ENCODE measurements at places on chromosomes 11 and 22.

GRCh38 chr22:31647523-31648320 lies 14.3 kb downstream of the PISD start:
- DNase-seq: no peak

GRCh38 chr22:18005201-18005926 lies 19.0 kb downstream of the MICAL3 start:
- no peak for DNase-seq

GRCh38 chr11:36777311-36777710 lies 179.3 kb upstream of the RAG2 start:
- DNase-seq: no peak

DNA sequence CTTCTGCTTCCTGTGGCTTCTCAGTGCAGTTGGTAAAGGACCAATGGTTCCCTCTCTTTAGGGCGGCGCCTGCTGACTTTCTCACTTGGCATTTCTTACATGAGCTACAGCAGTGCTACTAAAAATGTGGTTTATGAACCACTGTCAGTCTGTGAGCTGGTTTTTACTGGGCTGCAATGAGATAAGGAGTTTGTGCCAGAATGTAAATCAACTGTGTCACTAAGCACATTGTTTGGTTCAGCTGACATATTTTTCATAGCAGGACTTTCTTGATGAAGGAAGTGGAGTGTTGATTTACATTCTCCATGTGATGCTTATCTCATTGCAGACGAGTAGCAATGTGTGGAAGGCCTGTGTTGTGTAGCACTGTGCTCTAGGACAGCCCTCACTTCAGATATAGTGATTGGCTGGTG lies 463.3 kb downstream of the SOX6 start:
- no peak for DNase-seq

All from NCI-H748 treated with DMSO at 0.1 percent for 48 hours (cell line).